ENCODE measurements at places on chromosomes 5 and 9.

GRCh38 chr5:142611154-142611553 lies 74.7 kb downstream of the FGF1 start:
- DNase-seq, result peak; percentile 77

GRCh38 chr9:16154521-16155078 lies 601.8 kb downstream of the CCDC171 start:
- DNase-seq, result peak; percentile 33

DNA sequence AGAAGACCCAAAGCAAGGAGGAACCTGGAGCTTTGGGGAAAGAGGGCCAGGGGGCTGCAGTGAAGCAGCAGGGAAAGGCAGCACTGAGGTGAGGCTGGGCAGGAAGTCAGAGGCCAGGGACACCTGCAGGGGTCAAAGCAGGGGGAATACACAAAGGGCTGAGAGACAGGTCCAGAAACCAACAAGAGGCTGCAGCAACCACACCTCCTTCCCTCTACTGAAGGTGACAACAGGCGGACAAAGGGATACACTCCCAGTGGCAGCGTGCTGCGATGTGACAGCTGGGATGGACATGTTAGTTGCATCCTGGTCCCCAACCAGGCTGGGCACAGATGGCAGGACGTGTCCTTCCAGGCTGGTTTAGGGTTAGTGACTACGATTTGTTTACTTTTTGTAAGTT lies 12.6 kb downstream of the CFAP77 start:
- DNase-seq, result no peak

GRCh38 chr5:179608131-179608581 lies 15.3 kb downstream of the HNRNPH1 start:
- DNase-seq, result peak; percentile 36

DNA sequence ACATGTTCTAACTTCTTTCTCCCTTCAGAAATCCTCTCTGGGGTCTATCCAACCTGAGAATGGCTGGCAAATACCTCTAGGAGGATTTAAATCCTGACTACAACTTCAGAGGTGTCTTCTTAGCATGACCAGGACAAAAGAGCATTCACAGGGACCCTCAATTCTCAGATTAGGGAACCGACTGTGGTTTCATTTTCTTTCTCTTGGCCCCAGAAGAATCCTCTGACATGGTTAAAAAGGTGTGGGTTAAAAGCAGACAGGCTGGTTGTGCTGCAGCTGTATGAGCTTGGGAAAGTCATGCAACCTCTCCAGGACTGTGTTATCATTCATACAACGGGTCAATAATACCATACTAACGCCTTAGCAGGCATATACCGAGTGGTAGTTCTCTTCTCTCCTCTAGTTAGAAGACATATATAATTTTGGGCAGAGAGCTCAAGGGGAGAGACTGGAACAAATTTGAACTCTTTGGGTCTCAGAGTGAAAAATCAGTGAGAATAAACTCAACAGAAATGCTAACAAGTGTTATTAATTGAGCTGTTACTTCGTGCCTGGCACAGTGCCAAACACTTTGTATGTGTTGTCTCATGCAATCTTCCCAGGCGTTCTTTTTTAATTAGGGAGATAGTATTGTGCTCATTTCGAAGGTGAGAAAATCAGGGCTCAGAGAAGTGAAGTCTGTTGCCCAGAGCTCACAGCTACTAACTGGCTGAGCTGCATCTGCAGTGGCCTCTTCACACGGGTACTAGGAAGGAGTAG lies 35.2 kb downstream of the INSYN2B start:
- no peak for DNase-seq

- DNase-seq, result peak; percentile 47
Measured at GRCh38 chr5:181186986-181187499, 18.0 kb downstream of the TRIM7 start.

- DNase-seq, result no peak
Measured at GRCh38 chr5:172959824-172960799, 888 bp downstream of the RPL26L1 start.

GRCh38 chr5:107597247-107597646 lies 73.5 kb downstream of the EFNA5 start:
- no peak for DNase-seq

GRCh38 chr9:27572918-27573633 lies at the start of gene C9orf72:
C9orf72 (minus strand) TSS chr9:27573481; CDS start chr9:27567120, 6,361 bp downstream.
- no peak for DNase-seq

DNA sequence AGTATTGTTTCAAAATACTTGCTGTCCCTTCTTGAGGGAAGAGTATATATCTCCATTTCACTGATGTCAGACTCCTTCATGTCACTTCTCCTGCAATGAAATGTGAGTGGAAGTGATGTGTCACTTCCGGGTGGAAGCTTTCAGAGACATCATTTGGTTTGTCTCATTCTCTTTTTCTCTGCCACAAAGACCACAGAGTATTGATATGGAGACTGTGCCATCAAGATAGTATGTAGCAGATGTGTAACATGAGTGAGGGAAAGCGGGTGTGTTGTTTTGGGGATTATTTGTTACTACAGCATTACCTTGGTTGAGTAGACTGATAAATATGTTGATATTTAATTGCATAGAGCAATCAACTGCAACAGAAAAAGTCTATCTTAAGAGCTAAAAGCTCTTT lies 169.8 kb downstream of the FBXL7 start:
- no peak for DNase-seq

DNA sequence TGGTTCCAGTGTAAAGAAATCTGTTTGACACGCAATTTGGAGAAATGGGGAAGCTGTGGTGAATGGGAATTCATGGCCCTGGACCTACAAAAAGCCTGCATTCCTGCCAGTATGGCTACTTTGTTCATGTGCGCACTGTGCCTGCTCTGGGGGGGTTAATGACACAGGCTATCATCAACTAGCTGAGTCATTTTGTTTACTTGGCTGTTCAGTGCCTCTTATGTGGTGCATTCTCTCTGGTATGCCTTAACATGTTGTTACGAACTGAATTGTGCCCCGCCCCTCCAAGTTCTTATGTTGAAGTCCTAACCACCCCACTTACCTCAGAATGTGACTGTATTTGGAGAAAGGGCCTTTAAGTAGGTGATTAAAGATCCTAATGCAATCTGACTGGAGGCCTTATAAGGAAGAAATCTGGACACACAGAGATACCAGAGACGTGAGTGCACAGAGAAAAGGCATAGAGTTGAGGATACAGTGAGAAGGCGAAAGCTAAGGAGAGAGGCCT lies 20.4 kb upstream of the UBAP1 start:
- peak; percentile 91 for DNase-seq

DNA sequence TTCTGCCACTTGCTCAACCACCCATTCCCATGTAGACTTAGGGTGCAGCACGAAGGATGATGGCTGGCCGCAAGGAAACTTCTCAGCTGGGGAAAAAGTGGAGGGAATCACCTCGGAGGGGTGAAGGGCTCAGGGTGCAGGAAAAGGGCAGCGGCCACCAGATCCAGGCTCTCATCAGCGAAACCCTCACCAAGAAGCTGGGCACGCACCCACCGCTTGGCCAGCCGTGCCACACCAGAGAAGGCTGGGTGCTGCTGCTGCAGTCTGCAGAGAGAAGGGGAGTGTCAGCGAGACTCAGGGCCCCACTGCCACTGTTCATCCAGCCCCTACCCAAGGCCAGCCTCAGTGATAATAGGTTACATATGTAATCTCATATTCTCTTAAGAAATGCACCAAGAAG lies 8.6 kb downstream of the NOL6 start:
- DNase-seq, result no peak

DNA sequence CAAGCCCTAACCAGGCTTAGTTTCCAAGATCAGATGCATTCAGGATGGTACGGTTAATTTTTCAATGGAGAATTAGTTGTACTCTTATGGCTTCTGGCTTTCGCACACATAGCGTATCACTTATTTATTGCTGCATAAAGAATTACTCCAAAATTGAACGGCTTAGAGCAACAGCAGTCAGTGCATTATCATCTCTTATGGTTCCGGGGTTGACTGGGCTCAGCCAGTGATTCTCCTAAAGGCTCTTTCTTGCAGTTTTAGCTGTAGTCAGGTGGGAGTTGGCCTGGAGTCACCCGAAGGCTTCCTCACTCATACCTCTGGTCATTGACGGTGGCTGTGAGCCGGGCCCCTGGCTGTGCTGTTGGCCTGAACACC lies 595 bp upstream of the GRHPR start:
- no peak for DNase-seq

DNA sequence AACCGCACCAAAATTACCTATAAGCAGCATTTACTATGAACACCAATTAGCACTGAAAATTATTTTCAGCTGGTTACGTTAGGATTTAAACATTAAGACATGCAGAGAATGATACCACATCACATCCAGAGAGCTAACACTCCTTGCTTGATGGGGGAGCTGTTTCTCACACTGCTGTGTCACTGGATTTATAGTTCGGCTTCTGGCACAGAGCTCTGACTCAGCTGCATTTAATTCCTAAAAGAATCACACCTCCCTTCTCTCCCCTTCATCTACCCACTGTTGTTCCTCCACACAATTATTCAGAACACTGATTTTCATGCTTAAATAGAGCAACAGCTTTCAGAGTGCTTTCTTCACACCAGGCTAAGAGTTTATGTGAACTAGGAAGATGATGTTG lies 82.6 kb upstream of the SV2C start:
- no peak for DNase-seq

DNA sequence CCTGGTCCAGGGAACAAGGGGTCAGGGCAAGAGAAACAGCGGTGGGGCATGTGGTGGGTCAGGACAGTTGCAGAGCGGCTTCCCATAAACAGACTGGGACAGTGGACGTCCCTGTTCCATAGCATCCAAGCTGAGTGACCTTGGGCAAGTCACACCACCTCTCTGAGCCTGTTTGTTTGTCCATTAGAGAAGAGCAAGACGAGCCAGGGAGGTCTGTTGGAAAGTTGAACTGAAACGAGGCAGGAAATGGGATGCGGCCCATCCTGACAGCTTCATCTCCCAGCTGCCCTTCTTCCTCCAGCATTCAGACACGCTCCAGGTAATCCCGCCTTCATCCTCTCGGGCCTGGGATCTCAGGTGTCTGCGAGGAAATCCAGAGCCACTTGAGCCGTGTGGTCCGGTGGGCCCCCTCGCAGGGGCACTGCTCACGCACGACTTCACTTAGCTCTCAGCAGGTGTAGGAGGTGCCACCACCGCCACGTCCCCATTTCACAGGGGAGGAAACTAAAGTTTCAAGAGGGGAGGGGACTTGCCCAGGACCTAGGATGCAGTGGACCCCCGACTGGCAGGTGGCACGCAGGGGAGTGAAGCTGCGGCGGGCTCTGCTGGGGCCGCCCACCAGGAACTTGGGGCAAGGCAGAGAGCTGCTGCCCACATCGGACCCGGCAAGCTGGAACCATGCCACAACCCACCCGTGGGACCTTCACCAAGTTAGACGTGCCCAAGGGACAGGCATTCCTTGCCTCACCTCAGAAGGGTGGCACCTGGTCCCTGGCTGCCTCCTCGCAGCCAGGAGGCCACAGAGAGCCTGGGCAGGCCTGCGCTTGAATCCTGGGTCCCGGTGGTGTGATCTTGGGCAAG lies 13.0 kb downstream of the PTGES2 start:
- no peak for DNase-seq

GRCh38 chr5:74122979-74123590 lies 497.1 kb downstream of the ARHGEF28 start:
- DNase-seq, result no peak

DNA sequence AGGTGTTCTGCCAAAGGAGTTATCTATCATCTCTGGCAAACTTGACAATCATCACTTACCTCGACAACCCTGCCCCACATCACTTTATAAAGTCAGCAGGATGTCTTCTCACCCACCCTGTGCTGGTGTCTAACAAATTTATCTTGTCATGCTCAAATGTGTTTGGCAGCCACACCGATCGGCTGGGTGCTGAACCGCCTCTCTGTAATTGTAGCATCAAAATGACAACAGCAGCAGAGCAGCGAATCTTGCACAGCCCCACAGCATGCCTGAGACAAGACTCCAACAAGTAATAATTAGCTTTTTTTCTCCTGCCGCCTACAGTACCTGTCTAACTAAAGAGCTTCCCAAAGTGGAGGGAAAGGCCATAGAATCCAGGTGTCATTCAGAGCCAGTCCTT lies 176.2 kb downstream of the NR3C1 start:
- no peak for DNase-seq

GRCh38 chr5:135333732-135334515 lies 65.1 kb downstream of the MACROH2A1 start:
- DNase-seq, result peak; percentile 37

DNA sequence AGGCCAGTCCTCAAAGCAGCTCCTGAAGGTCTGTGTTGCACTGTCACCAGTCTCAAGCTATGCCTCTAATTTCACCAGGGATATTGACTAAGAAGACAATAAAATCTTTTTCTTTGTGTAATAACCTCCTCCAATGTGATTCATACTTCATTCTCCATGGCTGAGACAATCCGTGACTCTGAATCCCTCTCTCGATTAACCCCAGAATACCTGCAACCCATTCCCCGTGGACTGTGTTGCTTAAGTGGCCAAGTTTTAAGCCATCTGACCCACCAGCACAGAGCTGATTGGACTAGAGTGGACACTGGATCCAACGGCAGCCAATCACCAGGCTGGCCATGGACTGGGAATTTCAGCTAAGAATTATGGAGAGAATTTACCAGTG lies 5.4 kb upstream of the CCIN start:
- peak; percentile 93 for DNase-seq

DNA sequence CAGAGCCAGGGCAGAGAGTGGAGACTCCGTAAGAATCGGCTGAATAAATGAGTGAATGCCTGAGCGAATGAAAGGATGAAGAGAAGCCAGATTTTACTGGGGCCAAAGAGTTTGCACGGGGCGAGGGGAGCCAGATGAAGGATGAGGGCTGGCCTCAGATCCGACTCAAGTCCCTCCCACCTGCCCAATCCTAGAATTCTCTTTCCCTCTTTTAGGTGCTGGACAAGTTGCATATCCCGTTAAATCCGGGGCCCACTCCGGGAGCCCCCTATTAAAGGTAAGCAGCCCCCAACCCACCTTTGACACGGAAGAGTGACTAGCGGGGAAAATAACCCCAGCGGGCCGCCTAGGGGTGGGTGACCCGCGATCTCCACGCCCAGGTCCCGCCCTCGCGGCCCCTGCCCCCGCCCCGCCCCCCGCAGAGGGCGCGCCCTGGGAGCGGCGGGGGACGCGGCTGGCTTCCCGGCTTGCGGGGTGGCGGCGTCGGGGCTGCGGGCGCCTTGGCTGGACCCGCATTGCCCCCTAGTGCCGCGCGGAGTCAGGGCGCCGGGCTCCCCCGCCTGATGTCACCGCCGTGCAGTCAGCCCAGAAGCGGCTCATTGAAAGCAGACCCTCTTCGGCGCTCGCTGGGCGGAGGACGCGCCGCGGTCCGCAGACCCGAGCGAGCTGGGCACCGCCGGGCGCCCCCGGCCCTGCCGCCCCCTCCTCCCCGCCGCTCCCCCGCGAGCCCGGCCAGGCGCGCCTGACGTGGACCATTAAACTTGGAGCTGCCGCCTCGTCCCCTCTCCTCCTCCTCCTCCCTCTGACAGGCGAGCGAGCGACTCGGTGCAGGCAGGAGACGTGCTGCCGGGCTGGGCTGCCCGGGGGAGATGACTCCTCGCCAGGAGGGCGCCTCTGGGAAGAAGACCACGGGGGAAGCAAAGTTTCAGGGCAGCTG lies at the start of gene ADRA1B:
TSS of gene ADRA1B (plus strand) at position 579 of the 937 bp plus-strand sequence. CDS start 424 bp downstream, outside the sequence.
- peak; percentile 80 for DNase-seq

- no peak for DNase-seq
Measured at GRCh38 chr9:126536841-126537465, 76.8 kb upstream of the LMX1B start.

- no peak for DNase-seq
Measured at GRCh38 chr9:106830527-106831150, 32.3 kb upstream of the ZNF462 start.
